ENCODE measurements at places on chromosomes 11 and 22.

GRCh38 chr11:125874556-125875124 is 12.8 kb upstream of the HYLS1 start:
- DNase-seq = peak; percentile 28

DNA sequence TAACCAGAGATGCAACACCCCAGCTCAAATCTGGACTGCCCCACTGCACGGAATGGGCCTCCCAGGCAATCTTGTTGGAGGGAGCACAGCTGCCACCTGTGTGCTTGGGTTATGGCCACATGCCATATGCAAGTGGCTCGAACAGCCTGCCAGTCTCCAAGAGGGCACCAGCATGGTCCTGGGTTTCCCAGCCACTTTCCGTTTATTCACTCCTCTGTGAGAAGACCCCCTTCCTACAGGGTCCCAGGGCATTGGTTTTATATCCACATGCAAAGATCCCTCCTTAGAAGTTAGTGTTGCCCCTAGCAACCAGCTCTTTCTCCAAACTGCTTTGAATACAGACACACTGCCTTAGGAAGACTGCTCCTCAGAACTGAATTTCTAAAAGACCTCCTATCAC is 487.8 kb downstream of the BUD13 start:
- DNase-seq = peak; percentile 0

DNA sequence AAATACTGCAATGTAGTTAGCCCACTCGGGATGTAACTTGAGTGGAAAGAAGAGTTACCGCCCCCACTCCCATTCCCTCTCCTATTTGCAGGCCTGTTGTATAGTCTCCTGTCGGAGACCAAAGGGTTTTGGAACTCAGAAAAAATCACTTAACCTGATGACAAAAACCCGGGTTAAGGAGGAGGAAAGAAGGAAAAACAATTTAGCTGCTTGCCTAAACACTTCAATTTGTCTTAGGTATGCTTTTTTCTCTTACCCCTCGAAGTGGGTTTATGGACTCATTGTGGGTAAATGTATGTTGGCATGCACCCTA is 2.2 kb downstream of the YAP1 start:
- no peak for DNase-seq

DNA sequence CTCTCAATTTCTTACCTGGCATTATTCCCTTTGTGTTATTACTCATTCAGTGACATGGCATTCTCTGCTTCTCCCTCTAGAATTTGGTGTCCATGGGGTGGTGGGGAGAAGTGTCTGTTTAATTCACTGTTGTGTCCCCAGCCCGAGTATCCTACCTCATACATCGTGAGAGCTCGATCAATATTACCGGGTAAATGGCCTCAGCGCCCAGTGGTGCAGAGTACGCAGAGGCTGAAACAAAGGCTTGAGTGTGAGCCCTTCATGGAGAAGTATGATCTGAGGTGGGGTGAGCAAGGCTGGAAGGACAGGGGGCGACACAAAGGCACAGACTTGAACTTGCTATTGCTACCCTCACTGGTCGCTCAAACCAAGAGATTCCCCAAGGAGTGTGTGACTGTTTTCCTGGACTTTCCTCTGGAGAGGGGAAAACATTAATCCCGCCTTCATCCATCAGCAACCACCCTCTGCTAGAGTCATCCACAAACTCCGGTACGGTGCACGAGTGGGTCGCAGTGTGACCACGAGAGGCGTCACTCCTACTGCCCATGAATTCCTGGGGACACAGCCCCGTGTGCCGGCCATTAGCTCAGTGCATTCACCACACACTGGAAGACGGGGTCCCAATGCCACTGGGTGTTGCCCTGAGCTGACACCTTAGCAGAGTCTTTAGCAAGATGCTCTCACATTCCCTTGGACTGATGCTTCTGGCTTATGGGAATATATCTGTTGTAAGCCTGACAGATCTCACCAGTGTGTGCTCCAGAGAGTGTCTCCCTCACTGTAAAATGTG is 35.0 kb upstream of the CCND1 start:
- no peak for DNase-seq

- no peak for DNase-seq
Observed at GRCh38 chr22:48900327-48900597, 927.4 kb downstream of the BRD1 start.

- DNase-seq = no peak
Observed at GRCh38 chr11:68941324-68942094, 37.8 kb downstream of the IGHMBP2 start.

DNA sequence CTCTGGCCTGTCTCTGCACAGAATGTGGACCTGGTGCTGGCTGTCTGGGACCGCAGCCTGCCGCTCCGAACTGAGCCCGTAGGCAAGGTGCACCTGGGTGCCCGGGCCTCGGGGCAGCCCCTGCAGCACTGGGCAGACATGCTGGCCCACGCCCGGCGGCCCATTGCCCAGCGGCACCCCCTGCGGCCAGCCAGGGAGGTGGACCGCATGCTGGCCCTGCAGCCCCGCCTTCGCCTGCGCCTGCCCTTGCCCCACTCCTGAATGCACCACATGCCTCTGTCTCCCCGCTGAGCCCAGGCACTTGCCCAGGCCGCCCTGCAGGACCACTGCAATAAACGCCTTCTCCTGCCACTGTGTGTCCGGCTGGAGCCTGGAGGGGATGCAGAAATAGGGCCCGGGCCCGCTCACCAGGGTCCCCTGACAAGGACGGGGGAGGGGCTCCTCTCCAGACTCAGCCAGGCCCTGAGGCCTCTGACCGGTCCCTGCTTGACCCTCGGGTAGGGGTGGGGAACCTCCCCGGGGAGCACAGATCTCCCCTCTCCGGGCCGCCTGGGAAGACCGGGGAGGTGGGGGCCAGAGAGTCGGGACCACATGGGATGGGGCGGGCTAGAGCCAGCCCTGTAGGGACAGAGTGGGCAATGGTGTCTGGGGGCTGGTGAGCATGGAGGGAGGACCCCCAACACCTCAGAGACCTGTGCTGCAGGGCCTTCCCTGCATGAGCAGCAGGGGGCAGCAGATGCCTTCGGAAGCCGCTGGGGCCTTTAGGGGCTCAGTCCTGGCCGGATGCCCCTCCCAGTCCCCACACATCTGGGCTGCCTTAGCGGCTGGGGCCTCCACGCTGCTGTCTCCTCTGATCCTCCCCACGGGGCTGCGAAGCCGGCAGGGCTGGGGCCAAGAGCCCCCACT is 1.4 kb upstream of the TNNI2 start:
- no peak for DNase-seq

DNA sequence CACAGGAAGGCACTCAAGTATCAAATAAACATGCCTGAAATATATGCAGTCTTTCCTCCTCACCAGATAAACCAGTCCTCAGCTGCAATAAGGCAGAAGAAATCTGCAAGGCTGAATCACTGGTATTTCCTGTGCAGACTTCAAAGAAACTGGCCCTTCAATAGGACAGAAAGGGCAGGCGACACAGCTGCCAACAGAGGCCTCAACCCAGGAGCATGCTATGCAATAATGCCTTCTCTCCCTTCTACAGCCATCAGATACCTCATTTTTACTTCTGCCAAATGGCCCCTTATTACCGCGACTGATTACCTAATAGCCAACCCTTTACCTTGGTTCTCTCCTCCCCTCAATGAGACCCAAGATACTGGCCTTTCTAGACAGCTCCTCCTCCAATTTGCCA is 8.0 kb downstream of the NUMA1 start:
- no peak for DNase-seq

- DNase-seq = no peak
Observed at GRCh38 chr11:127678631-127679030, 678.1 kb upstream of the KIRREL3 start.

DNA sequence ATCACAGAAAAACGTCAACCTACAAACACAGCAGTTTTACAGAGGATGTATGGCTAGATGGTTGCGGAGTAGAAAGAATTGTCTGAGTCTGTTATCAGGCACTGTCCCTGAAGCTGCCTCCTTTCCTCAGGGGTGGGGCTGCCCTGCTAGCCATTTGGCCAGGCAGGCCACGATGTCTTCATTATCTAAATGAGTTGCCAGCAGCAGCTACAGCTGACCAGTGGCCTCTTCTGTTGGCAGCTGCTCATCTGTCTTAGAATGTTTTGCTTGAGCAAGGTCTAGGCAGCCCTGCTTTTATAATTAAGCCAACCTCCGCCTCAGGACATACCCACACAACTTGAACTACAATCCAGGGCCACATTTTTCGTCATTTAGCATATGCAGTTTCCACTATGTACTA is 17.5 kb downstream of the SLC6A5 start:
- DNase-seq = no peak

DNA sequence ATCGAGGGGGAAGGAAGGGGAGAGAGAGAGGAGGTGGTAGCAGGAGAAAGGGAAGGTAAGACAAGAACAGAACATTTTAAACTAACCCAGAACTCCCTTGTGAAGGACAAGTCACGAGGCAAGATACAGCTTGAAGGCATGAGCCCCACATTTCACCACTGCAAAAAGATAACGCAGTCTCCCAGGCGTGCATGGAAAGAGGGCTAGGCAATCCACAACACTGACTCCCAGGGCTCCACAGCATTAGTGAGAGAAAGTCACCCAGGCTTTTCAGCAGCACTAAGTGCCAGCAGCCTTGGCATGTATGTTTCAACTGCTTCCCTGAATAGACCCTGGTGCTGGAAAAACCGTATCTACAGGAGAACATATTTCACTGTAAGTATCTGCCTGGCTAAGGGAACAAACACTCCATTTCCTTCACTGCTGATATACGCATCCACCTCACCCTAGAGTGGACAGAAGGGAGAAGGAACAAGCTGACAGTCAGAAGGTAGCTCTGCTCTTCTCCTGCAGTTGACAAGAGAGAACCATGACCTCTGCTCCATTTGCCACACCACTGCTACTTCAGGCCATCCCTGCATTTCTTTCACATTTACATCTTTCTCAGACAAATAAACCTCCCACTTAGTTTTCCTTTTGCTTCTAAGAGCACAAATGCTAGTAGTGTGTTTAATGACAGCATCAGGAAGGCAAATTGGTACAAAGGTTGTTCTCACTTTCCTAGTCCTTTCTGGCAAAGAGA is 87.9 kb downstream of the AMBRA1 start:
- DNase-seq = no peak

- no peak for DNase-seq
Observed at GRCh38 chr11:22554221-22554620, 71.4 kb downstream of the FANCF start.

- no peak for DNase-seq
Observed at GRCh38 chr22:41876275-41876674, 38.6 kb downstream of the SHISA8 start.

DNA sequence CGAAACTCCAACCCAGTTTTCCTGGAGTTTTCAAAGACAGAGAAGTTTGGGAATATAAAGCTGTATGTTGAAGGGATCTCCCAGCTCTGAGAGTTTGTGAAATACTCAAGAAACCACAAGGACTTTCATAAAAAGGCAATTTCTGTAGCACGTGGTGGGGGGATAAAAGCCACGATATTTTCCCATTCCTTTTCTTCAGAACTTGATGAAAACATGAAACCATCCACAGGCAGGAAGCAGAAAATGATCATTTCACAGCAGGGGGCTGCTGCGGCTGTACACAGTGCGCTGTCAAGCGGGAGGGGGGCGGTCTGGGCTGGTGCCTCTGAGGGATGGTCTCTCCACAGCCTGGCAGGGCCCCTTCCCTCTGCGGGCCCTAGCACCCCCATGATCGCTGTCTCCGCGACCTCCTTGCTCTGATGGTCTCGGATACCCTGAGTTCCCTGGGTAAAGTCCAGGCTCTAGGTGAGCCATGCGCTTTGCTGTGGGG is 423.2 kb downstream of the MN1 start:
- no peak for DNase-seq

- no peak for DNase-seq
Observed at GRCh38 chr22:50606165-50606945, 5.8 kb downstream of the MAPK8IP2 start.

DNA sequence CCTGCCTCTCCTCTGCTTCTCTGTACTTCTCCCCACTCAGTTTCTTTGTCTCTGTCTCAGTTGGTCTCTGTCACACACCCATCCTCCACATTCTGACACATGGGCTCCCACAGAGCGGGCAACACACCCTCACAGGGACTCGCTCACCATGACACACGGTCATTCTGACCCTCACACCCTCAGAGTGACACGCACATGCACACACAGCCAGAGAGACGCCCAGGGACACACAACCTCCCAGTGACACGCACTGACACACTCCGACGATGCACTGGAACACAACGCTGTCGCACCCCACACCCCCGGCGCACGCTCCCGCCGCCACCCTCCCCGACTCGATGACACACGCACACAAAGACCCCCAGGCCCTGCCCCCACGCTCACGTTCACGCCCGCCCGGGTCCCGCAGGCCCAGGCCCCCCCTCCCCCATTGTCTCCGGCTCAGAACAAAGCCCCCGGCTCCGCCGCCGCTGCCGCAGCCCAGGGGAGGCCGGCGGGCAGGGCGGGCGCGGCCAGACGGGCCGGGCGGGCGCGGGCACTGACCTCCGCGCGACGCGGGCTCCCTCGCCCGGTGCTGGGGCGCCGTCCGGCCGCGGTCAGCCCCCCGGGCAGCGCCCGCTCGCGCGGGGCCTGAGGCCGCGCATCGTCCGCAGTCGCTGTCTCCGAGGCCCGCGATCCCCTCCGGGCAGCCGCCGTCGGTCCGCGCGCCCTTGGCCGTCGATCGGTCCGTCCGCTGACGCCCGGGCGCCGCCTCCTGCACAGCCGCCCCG is 404 bp downstream of the DCHS1 start:
- DNase-seq = no peak

DNA sequence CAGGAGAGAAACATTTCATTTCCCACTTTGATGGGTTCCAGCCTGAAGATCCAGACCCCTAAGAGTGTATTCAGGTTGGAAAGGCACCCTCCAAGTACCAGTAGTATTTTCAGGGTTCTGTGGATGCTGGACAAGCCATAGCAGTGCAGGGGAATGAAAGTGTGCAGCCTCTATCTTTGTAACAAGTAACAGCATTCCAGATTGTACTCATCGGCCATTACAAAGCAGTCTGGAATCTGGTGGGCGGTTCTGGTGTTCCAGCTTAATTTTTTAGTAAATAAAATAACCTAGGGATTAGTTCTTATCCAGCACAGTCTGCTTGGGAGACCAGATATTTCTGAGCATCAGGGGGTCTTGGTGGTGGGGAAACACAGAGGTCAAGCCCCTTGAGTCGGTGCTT is 22.6 kb downstream of the APLNR start:
- DNase-seq = no peak

DNA sequence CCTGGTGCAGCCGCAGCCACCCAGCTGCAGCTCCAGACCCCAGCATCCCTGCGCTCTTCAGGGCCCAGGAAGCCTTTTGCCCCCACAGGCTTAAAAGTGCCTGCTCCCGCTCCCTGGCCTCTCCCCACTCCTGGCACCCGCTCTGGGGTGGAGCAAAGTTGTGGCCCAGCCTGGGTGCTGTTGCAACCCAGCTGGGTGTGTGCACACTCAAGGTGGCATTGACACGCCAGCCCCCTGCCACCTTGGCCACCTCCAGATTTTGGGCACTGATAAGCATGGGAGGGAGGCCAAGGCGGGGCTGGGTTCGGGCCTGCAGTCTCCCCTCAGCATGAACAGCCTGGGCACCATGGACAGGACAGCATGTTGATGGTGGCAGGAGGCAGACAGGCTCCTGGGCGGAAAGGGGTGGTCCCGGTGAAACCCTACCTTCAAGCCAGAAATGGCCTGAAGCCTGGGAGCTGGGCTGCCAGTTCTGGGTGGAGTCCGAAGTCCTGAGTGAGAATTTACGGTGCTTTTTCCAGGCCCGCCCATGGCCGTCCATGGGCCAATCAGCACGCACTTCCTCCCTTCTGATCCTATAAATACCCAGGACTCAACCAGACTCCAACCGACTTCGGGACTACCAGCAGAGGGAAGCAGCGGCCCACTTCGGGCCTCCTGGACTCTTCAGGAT is 23.6 kb upstream of the RNASEH2C start:
- no peak for DNase-seq

- peak; percentile 25 for DNase-seq
Observed at GRCh38 chr11:44977493-44977984, 26.9 kb upstream of the TP53I11 start.
